Fibroblast of lung (primary cell): ENCODE measurements at places on chromosomes 3 and 15. TPM values are rescaled to one million over a fixed set of nuclear protein-coding genes. Genes with fewer than 3 reads are reported as not detected.
A peak's percentile ranks its signal among the peaks of the same experiment; 100 is the strongest.

DNA sequence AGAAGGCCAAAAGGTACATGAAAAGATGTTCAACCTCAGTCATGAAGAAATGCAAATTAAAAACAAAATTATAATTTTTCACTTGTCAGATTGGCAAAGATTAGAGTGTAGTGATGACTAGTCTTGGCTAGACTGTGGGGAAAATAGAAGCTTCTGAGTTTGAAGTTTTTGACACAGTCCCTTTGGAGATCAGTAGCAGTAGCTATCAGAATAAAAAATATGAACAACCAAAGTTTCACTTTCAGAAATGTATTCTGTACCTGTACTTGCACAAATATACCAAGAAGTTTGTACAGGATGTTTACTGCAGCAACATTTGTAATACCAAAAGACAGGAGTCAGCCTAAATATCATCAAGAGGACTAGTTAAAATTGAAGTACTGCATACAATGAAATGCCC lies 14.1 kb downstream of the ATP2C1 start:
- no peak for DNase-seq

DNA sequence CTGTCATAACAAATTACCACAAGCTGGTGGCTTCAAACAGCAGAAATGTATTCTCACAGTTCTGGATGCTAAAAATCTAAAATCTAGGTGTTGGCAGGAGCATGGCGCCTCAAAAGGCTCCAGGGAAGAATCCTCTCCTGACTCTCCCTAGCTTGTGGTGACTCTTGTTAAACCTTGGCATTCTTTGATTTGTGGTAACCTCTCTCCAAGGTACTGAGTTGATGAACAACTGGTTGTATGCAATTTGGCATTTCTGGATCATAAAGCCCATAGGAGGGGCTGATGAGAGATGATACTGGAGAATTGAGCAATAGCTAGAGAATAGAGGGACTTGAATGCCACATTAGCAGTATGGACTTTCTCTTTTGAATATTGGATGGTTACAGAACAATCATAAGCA lies 821.8 kb downstream of the TBL1XR1 start:
- DNase-seq, result peak; percentile 10

GRCh38 chr3:57257678-57258077 lies 30.1 kb downstream of the APPL1 start:
- DNase-seq, result no peak

- DNase-seq, result no peak
These were observed 142.5 kb downstream of the HCN4 start for GRCh38 chr15:73226093-73226814.

DNA sequence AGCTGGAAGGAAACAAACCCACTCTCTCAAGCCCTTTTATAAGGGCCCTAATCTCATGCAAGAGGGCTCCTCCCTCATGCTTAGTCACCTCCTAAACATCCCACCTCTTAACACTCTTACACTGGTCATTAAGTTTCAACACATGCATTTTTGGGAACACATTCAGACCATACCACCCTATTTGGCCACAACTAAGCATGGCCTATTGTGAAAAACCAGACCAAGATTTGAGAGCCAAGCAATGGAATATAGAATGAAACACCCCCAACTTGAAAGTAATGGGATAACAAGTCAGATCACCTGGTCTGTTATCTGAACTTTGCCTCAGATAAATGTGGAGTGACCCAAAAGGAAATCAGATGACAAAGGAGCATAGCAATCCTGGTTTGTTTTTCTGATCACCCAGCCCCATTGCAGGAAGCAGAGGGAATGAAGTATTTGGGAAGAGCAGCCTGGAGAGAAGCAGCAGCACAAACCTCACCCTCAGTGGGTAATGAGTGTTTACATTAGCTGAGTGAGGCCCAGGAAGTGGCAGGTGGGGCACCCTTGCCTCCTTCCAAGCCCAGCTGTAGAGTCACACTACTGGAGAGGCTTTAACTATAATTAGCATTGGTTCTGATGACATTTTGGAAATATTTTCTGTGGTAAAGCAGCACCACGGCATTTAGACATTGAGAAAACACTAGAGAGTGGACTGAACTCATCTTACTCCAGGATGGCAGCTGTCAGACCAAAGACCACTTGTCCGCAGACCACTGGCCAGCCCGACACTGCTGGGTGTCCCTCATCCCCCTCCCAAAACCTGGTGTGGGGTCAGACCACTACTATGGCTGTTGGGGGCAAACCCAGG lies 48.8 kb upstream of the PRTG start:
- DNase-seq, result peak; percentile 94

GRCh38 chr3:47013231-47013630 lies 33.8 kb downstream of the NBEAL2 start:
- no peak for DNase-seq

Gene KBTBD12
- not detected in 2 replicates for polyA plus RNA-seq

DNA sequence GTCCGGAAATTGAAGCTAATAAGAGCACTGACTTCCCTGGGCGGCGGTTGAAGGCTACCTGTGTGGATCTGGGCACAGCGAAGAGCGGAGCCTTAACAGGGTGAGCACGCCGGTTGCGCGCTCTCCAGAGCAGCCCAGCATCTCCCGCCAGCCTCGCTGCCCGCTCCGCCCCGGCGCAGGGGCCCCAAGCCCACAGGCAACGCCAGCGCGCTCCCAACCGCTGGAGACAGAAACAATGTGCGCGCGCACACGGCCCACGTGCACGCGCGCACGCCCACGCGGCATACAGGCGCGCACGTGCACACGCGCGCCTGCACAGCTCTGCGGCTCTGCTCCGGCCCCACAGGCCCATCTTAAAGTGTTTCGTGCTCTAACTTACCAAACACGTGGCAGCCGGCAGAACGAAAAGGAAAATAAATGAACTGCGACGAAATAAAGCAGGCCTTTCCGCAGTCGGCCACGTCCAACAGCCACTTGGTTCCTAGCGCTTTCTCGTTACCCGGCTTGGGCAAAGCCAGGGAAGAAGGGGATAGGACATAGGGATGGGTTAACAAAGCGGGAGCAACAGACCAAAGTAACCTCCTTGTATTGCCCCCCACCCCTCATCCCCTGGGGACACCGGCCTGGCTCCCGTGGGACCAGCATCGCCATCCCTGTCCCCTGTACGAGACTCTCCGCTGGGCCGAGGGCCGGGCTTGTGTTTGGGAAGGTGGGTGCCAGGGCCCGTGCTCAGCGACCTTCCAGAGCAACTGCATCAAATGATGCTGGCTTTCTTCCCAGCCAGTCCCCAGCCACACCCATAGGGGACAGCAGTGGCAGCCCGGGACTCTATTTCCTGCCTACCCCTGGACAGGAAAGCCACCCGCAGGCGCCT lies 203.7 kb downstream of the ABHD5 start:
- DNase-seq, result peak; percentile 81

DNA sequence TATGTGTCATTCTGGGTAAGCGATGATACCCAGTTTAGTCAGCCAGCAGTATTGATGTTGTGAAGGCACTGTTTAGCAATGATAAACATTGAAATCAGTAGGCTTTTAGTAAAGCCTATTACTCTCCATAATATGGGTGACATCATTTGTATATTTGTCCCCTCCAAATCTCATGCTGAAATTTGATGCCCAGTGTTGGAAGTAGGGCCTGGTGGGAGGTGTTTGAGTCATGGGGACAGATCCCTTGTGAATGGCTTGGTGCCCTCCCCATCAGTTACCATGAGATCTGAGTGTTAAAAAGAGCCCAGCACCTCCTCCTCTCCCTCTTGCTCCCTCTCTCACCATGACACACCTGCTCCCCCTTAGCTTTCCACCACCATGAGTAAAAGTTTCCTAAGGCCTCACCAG lies 31.4 kb upstream of the FAN1 start:
- peak; percentile 31 for DNase-seq

DNA sequence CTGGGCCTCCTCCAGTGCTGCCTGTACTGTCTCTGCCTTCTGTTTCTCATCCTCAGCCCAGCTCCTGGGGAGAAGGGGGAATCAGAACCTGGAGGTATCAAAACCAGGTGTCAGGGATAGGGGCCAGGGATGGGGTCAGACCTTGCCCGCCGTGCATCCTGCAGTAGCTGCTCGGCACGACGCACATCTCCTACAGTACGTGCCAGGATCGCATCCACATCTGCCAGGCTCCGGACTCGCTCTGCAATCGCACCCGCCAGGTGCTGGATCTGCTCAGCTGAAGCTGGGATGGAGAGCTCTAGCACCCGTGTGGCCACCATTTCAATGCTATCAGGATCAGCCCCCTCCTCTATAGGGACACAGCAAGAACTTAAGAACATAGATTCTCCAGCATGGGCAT lies 1.4 kb upstream of the USP19 start:
- DNase-seq, result no peak

DNA sequence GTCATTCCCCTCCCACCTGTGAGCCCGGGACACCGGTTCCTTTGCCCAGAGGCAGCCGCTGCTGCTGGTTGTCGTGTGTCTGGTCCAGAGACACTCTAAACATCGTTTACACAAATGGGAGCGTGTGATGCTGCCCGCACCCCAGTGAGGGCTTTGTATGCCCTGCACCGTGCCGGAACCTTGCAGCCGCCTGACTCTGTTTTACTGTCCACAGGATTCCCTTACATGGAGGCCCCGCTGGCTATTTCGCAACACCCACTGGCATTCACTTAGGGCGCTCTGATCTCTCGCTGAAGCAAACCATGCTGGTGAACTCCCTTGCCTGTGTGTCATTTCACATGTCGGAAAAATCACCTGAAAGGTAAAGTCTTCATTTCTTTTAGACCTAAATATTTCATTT lies 100.8 kb upstream of the SLC6A6 start:
- no peak for DNase-seq

DNA sequence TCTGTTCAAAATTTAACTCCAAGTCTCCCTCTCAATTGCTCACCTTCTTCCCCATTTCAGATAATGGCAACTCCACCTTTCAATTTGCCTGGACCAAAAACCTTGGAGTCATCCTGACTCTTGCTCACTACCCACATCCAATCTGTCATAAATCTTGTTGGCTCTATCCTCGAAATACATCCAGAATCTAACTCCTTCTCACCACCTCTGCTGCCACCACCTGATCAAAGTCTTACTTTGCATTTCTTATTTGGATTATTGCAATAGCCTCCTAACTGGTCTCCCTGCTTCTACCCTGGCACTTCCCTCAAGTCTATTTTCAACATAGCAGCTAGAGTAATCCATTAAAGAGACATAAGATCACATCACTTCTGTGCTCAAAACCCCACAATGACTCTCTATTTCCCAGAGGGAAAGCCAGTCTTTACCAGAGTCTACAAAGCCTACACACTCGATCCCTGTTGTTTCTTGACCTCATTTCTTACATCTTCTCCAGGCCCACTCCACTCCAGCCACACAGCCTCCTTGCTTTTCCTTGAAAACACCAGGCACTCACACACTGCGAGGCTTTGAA lies 86.6 kb downstream of the GPR156 start:
- peak; percentile 51 for DNase-seq

DNA sequence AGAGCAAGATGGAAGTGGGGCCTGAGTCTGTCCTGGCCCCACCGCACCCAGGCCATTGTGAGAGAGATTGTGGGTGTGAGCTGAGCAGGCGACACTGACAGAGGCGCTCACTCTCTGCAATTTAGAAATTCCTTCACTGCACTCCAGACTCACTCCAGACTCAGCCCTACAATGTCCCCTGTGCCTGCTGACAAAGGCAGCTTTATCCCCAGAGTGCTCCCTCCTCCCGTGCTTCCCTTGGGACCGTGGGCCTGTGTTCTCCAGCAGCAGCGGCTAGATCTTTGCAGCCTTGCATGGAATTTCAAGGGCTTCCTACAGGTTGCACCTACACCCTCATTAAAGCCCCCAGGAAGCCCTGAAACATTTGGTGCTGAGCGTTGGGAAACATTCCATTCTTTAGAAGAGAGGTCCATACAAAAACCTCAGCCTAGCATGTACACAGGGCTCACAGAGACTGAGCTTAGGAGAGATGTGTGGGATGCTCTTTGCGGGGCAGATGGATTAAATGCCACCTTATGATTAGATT lies 1.3 kb upstream of the IL16 start:
- no peak for DNase-seq
